ENCODE measurements at places on chromosomes 11 and 22. TPM values are rescaled to one million over a fixed set of nuclear protein-coding genes. Genes with fewer than 3 reads are reported as not detected.

MADD gene
- 63.8 TPM for total RNA-seq

GRCh38 chr11:121138259-121138658 lies 37.2 kb downstream of the TECTA start:
- H3K4me1 ChIP-seq = no peaks in the 10 kb centered on the region
- H3K27ac ChIP-seq = no peak overlapping the region
- no peak overlapping the region for H3K4me3 ChIP-seq
- peaks cover 3% of the 10 kb centered on the region for H3K27me3 ChIP-seq
- H3K36me3 ChIP-seq = peaks cover 1% of the 10 kb centered on the region

USH1C gene
- 15.8 TPM for total RNA-seq

DNA sequence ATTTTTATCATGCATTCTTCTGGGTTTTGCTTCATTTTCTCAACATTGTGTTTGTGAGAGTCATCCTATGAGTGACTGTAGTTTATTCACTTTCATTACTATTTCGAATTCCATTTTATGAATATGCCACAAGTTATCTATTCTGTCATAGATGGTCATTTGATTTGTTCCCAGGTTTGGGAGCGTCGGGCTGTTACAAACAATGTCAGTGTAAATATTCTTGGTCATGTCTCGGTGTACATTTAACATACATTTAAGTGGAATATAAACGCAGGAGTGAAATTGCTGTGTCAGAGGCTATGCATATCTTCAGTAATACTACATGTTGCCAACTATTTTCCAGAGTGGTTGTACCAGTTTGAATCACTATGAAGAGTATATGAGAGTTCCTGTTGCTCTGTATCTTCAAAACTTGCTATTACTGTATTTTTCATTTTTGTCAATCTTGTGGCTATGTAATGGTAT lies 2.4 kb downstream of the TRIM44 start:
- DNase-seq = no peak
- peaks cover 15% of the 10 kb centered on the region for H3K4me1 ChIP-seq
- no peaks in the 10 kb centered on the region for H3K27me3 ChIP-seq
- peaks cover 36% of the 10 kb centered on the region for H3K36me3 ChIP-seq

F2 gene
- total RNA-seq = 21.8 TPM

GRCh38 chr11:8183111-8183510 lies 14.3 kb upstream of the RIC3 start:
- no peak overlapping the region for H3K4me3 ChIP-seq
- no peaks in the 10 kb centered on the region for H3K36me3 ChIP-seq
- H3K27ac ChIP-seq = no peak overlapping the region
- peaks cover 4% of the 10 kb centered on the region for H3K27me3 ChIP-seq

- no peak for DNase-seq
- H3K4me1 ChIP-seq = peaks cover 24% of the 10 kb centered on the region
- H3K27me3 ChIP-seq = no peaks in the 10 kb centered on the region
- H3K4me3 ChIP-seq = peak overlapping the region; percentile 94
These were observed 1.6 kb downstream of the KIAA1671 start for GRCh38 chr22:24954114-24954463.
